ENCODE measurements at places on chromosomes 11 and 22.

GRCh38 chr11:24773322-24773721 is 276.5 kb downstream of the LUZP2 start:
- no peak for DNase-seq

DNA sequence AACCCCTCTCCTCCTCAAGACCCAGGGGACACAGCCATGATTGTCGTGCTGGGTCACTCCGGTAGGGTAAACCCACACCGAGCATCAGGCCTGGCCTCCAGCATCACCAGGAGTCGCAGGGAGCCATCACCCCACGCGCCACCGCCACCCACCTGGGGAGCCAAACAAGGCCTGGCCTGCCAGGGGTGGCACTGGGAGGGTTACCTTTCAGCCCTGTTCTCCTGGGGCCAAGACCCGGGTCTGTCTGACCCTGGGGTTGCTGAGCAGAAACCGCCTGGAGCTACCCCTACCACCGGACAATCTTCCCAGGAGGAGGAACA is 39.3 kb upstream of the NNMT start:
- DNase-seq: no peak

- no peak for DNase-seq
Observed at GRCh38 chr22:47804281-47804680, 1041.8 kb downstream of the TBC1D22A start.

GRCh38 chr22:24367841-24368240 is 59.6 kb upstream of the ADORA2A start:
- DNase-seq: no peak

GRCh38 chr22:22929381-22930221 is 42.0 kb downstream of the IGLL5 start:
- no peak for DNase-seq

DNA sequence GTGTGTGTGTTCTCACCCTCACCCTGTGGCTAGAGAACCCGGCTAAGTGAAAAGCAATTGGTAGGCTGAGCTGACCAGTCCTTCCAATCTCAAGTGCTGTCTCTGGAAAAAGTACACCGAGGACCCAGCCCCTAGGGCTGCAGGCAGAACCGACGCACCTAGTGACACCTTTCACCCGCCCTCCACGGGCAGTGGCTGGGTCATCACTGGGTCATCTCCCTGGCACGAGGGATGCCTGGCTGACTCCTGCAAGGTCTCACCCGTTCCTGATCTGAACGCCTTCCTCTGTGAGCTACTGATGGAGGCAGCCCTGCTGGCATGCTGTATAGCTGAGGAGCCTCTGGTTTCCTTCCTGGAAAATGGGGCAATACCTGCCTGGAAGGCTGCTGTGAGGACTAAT is 311.5 kb downstream of the NTM start:
- DNase-seq: peak; percentile 56

DNA sequence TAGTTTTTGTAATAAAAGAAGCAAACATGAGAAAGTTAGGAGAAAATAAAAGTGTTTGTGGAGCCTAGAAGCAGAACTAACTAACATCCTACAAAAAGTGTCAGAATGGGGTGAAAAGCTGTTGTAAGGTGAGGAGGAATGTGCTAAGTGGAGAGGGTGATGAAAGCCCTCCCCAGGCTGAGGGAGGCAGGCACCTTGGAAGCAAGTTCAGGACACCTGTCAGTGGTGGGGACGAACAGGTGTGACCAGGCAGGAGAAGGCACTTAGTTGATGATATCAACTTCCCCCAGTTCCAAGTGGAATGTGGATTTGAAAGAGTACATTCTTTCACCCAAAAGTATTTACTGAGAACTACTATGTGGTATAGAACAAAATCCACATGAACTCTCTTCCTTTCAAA is 18.7 kb upstream of the BMAL1 start:
- DNase-seq: no peak

- DNase-seq: no peak
Observed at GRCh38 chr22:46592390-46592872, 27.8 kb upstream of the GRAMD4 start.

GRCh38 chr11:62792202-62792575 is 383 bp upstream of the TMEM223 start:
- no peak for DNase-seq

- DNase-seq: no peak
Observed at GRCh38 chr11:35174666-35175065, 35.7 kb downstream of the CD44 start.

DNA sequence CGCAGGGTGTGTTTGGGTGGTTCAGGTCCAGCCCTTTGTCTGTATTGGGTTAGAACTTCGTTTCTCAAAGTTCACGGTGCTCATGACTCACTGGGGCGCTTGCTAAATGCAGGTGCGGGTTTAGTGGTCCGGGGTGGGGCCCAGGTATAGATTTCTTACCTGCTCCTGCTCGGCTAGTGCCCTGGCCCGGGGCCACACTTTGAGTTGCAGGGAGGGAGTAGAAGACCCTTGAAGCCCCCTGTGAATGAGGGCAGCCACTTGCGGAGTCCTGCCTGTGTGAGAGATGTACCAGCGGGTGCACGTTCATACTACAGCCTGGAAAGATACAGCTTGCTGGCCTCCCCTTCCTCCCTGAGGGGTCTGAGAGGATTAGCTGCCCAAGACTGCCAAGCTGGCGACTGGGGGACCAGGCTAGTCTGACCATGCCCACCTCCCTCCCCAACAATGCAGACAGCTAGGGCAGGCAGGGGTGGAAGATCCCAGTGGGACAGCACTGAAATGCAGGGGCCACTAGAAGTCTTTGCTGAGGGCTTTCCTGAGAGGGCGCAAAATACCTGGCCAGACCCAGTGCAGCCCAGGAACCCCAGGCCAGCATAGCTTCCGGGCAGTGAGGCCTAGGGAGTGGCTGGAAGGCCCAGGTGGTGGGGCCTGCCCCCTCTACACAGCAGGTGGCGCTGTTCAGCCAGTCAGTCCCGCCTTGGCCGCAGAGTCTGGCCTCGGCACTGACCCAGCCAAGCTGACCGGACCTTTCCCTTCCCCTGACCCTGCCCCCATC is 5.1 kb upstream of the MYRF start:
- DNase-seq: no peak

DNA sequence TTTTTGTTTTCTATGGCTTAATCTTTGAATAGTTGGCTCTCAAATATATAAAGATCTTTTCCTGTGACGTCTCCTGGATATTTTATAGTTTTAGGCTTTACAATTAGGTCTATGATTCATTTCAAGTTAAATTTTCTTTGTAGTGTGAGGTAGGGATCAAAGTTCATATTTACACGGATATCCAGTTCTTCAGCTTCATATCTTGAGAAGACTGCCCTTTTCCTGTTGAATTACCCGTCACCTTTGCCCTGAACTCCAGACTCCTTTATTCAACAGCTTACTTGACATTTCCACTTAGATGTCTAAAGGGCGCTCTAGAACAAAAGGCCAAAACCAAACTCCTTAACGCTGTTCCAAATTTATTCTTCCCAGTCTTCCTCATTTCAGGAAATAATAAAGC is 51.7 kb downstream of the TTC17 start:
- no peak for DNase-seq

DNA sequence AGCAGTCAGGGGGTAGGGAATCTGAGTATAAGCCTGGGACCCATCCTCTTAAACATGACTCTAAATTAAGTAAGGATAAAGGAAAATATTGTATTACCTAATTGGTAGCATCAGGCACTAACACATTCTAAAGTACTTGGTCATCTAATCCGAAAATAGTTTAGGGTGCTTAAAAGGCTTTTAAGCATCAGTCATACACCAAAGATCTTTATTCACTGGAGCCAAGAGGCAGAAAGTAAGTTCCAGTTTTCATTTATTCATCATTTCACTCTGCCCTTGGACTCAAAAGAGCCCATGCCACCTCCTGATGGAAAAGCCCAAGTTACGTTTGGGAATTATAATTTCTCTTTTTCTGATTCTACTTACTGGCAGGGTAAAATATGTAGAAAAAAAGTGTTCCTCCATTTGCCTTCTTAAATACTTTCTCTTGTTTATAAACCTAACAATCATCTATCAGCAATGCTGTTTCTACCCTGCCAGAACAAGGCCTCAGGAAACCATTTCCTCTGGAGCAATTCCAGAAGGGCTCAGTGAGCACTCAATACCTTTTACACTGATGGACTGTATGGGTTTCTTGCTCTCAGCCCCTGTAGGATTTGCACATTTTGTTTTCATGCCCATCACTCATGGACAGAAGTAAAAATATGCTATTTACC is 120.1 kb upstream of the SLC5A12 start:
- DNase-seq: no peak

DNA sequence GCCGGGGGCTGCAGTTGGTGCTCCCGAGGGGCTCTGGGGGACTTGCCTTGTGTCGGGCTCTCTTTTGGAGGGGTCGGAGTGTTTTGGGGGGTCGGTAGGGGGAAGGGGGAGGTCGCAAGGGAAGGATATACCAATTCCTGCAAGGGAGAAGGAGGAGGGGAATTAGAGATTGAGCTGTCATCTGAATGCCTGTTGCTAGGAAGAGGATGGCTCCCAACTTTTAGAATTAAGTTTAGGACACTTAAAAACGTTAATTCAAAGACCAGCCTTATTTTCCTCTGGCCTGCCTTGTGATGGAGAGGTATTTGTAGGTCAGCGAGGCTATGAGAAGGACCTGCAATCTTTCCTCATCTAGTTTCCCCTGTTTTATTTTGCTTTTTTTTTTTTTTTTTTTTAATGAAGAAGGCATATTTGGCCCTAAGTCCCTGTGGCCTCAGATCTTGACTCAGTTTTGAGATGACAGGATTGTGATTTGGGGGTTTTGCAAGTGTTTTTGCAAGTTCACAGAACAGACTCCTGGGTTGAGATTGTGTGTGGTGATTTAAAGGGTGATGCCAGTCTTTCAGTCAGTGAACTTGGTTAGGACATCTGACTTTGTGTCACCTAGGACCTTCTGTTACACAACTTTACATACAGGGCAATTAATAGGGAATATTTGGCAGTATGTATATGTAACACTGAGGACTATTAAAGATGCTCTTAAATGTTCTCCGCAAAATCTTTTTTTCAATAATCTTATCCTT is 672 bp downstream of the TMEM135 start:
- DNase-seq: no peak

DNA sequence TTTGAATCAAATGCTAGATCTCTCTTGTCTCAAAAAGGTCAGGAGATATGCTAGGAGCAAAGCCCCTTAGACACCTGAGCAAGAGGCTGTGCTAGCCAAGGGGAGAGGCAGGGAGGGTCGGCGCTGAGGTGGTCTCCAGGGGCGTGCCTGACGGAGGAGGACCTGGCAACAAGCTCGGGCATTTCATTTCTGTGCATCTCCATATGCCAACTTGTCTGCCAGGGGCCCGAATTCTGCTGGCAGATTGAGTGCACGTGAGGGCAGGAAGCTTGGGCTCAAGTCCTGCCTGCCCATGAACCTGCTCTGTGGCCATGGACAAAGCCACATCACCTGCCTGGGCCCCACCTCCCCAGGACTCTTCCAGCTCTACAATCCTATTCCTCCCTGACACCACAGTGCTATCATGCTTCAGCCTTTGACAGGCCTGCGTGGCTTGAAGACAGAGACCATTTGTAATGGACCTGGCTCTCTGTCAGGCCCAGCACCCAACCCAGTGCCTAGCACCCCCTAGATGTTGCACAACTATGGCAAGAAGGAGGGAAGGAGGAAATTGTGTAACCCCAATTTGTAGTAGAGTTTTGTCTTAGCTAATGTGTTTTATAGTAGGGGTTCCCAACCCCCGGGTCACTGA is 16.3 kb upstream of the VSIG10L2 start:
- DNase-seq: no peak

DNA sequence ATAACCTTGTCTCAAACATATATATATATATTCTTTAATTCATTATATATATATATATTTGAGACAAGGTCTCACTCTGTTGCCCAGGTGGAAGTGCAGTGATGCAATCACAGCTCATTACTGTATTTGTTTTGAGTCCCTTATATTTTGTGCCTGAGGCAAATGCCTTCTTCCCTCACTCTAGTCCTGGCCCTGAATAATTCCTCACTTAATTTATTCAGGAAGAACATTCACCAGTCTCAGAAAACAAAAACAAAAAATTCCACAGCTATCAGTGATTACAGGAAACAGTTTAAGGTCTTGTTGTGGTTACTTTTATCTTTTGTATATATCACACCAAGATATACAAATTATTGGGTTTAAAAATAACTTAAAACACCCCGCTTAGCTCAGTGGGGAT is 155.7 kb downstream of the CWF19L2 start:
- DNase-seq: no peak

DNA sequence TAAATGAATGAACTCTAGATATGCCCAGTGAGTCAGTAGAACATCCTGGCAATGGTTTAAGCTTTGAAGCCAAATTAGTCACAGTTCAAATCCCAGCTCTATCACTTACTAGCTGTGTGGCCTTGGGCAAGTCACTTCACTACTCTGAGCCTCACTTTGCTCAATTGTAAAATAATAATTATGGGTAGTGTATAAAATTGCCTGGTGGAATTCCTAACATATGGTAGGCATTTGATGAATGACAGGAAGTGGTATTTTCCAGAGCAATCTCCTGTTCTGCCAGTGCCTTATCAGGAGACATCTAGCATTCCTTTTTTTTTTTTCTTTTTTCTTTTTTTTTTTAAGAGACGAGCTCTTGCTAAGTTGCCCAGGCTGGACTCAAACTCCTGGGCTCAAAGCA is 13.0 kb downstream of the SCN4B start:
- DNase-seq: no peak

DNA sequence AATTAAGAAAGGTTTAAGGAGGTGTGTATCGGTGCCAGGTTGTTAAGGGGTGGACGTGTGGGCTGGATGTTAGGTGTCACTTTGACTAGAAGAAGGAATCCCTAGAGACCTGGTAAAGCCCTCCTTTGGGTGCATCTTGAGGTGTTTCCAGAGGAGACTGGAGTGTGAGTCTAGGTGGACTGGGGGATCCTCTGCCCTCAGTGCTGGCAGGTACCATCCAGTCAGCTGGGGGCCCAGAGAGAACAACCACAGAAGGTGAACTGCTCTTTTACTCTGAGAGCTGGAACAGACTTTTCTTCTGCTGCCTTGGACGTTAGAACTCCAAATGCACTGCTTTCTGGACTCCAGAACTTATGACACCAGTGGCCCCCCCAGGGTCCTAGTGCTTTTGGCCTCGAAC is 44.0 kb downstream of the SPATA19 start:
- no peak for DNase-seq

DNA sequence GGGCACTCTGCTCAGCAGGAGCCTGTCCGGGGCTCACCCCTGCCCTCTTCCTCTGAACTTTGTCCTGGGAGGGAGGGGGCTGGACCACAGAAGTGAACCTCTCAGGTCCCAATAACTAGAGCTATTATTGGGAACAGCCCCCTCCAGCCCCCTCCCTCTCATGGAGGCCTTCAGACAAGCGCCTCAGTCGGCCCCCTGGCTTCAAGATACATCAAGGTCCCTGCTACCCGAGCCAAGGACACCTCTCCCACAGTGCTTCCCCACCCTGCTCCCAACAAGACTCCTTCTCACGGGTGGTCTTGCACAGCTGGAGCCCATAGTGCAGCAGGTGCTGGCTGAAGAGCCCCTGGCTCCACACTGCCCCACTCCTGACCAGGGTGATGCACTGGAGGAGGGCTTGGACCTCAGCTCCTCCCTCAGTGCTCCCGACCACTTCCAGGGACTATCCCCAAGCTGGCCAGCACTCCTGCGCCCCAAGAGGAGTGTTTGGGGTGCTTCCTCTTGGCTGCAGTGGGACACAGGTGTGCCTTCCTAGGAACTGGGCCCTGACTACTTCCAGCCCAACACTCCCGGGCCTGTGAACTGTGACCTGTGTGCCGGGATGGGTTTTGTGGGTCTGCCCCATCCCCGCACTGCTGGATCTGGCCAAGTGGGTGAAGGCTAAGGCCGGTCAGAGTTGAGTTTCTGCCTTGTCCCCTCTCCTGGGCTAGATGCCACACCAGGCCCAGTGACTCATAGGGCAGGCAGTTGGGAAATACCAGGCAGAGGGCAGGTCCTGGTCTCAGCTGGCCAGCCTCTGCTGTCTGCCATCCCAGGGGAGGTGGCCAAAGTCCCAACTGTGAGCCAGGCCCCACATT is 2.2 kb downstream of the PNPLA2 start:
- peak; percentile 97 for DNase-seq
